Cerebellum (tissue), 4 donors: ENCODE measurements at places on chromosomes 3 and 15. TPM values are rescaled to one million over a fixed set of nuclear protein-coding genes. Genes with fewer than 3 reads are reported as not detected.
A peak's percentile ranks its signal among the peaks of the same experiment; 100 is the strongest.

MYLK gene
- 11.9 TPM for total RNA-seq

LYSMD4 gene
- total RNA-seq = 16.7 TPM

RHCG gene
- total RNA-seq = 1.3 TPM

IGF2BP2 gene
- total RNA-seq = 42.4 TPM

WNT5A gene
- total RNA-seq = 49.4 TPM

MYZAP gene
- total RNA-seq = 0.64 TPM

GRCh38 chr3:39376959-39377634, 6.1 kb upstream of the SLC25A38 start:
- DNase-seq = no peak

- DNase-seq = peak; percentile 21
Observed at GRCh38 chr3:146883288-146883687, 278.1 kb upstream of the PLSCR5 start.

GRCh38 chr3:86744051-86744450, 246.9 kb downstream of the VGLL3 start:
- no peak for DNase-seq

DNA sequence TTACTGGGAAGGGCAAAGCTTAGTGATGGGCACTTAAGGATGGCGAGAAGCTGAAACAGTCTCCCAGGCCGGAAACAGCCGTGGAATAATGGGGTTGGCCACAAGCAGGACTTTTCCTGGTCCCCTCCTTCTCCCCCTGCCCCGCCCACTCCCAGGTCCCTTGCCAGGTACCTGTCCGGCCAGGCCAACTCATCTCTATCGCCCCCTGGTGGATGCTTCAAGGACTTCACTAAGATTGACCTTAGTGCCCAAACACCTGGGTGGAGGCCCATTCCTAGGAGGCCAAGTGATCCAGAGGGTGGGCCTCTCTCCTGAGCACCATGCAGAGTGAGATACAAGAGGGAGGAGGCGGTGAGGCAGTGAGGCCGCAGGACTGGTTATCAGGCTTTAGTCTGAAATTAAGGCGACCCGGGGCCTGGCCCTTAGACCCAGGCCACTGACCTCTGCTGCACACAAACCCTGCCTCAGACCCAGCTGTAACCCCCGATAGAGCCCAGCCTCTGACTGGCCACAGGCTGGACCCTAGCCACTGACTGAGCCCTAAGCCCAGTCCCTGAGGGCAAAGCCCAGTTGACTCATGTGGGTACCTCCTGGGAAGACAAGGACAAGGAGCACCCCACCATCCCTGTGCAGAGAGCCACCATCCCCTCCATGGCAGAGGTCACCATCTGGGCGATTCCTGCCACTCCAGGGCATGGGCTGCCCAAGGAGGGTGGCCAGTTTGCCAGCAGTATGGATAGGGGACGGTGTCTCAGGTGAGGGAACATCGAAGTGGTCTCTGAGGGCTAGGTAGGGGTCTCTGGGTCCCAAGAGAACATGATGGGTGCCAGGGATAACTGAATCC, 37.6 kb downstream of the VIPR1 start:
- no peak for DNase-seq

- no peak for DNase-seq
Observed at GRCh38 chr15:70475921-70476320, 287.4 kb downstream of the UACA start.

GRCh38 chr3:179729086-179729485, 76.2 kb downstream of the USP13 start:
- DNase-seq = no peak
